ENCODE measurements at places on chromosomes 12 and 14.

DNA sequence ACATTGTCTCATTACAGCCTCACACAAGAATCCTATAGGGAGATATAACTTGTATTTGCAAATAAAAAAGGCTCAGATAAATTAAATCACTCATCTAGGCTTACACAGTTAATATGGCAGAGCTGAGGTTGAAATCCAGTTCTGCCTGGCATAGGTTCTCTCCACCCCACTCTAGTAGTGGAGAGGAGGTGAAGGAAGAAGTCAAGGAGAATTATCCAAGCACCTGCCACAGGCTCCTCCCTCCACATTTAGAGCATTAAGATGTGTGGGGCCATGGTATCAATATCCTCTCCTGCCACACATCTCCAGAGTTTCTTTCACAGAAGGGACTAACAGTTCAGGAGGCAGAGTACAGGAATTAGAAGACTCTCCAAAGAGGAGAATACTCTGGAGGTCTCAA is 22.5 kb upstream of the STAC3 start:
- DNase-seq: no peak

DNA sequence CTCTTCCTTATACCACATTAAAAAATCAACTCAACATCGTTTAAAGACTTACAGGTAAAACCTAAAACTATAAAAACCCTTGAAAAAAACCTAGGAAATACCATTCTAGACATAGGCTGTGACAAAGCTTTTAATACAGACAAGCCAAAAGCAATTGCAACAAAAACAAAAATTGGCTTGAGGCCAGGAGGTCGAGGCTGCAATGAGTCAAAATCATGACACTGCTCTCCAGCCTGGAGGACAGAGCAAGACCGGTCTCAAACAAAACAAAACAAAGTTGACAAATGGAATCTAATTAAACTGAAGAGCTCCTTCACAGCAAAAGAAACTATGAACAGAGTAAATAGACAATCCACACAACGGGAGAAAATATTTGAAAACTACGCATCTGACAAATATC is 1057.8 kb downstream of the FSCB start:
- no peak for DNase-seq

GRCh38 chr14:94593749-94594431 is 12.7 kb downstream of the SERPINA5 start:
- DNase-seq: no peak

DNA sequence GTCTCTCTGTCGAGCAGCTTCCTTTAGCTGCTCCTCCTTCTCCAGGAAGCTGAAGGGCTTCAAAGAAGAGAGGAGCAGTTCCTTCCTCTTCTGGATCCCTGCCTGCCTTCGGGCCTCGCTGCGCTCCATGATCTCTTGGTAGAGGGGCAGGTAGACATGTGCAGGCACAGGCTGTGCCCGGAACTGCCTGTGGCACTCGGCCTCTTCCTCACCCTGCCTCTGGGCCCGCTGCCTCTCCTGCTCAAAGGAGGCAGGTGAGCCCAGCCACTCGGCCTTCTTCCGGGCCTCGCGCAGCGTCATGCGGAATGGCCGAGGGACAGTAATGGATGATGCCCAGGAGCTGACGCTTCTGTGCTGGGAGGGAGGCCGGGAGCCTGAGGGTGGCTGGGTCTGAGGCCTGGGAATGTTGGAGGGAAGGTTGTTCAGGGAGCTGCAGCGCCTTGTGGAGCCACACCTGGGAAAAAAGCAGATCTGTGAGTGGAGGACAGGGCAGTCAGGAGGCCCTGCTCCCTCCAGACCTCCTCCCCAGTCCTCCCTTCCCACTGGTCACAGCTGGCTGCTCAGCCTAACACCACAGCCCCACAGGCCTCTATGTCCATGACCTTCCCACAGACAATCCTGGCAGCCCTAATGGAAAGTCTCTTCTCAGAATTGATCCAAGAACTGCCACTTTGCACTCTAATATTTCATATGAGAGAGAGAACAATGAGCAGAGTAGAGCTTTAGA is 5.3 kb downstream of the FAM161B start:
- no peak for DNase-seq
